ENCODE measurements at places on chromosomes 6 and 20. TPM values are rescaled to one million over a fixed set of nuclear protein-coding genes. Genes with fewer than 3 reads are reported as not detected.

- no peak overlapping the region for H3K4me3 ChIP-seq
- H3K4me1 ChIP-seq, result no peaks in the 10 kb centered on the region
- no peak for DNase-seq
- H3K36me3 ChIP-seq, result no peaks in the 10 kb centered on the region
- H3K27me3 ChIP-seq, result no peaks in the 10 kb centered on the region
These were observed 860.1 kb downstream of the TFAP2A start for GRCh38 chr6:9554806-9555205.

GRCh38 chr20:60485012-60485760 is 527.0 kb downstream of the CDH26 start:
- DNase-seq, result no peak
- no peak overlapping the region for H3K4me3 ChIP-seq
- no peak overlapping the region for H3K27ac ChIP-seq
- no peaks in the 10 kb centered on the region for H3K36me3 ChIP-seq
- H3K4me1 ChIP-seq, result no peaks in the 10 kb centered on the region

Gene SEMG2
- polyA plus RNA-seq, result not detected

Gene SIRPB1
- 9.8 TPM for polyA plus RNA-seq

DNA sequence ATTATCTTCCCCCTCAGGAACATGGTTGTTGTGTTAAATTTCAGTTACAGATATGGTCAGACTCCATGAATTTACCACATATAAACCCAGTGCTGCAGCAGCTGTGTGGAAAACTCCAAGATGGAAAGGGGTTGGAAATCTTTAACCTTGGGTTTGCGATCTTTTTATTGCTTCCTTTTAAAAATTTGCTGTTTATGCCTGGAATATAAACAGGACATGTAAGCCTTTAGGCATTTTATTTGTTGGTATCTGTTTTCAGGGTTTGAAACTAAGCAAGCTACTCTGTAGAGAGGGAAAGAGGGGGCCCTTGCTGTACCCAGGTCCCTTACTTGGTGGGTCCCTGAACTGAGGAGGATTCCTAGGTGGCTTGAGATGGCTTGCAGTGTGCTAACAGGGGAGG is 778 bp downstream of the PKIG start:
- H3K4me1 ChIP-seq, result peaks cover 86% of the 10 kb centered on the region
- no peaks in the 10 kb centered on the region for H3K36me3 ChIP-seq
- peak overlapping the region; percentile 77 for H3K27ac ChIP-seq

DNA sequence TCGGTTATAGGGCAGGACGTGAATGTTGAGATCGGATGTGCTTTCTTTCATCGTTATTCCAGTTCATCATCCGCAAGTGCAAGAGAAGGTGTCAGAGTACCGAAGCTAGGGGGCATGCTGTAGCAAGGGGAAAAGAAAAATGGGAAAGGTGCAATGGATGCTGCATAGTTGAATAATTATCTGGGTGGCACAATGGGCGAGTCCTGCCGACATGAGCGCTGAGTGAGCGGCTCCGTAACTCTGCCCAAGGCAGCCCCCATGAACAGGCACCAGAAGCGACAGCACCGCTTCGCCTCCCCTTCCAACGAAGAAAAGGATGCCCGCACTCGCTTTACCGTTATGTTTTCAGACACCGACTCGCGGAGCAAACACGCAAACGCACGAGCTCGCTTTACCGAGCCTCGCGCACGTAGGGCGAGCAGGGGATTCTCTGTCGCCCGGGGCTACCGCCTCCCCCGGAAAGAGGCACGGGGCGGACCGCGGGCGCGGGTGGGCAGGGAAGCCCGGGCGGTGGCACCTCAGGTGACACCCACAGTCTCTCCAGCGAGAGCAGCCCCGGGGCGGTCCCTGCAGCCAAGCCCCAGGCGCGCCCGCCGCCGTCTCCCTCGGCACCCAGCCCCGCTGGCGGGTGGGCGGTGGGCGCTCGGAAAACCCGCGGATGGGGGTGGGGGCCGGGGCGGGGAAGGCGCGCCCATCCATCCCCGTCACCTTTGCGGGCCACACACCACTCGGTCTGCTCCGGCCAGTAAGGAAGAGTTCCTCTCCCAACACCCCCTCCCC is 654 bp downstream of the WASF1 start:
- no peaks in the 10 kb centered on the region for H3K4me1 ChIP-seq
- H3K27ac ChIP-seq, result no peak overlapping the region
- no peaks in the 10 kb centered on the region for H3K27me3 ChIP-seq
- DNase-seq, result no peak
- peak overlapping the region; percentile 83 for H3K4me3 ChIP-seq
- no peaks in the 10 kb centered on the region for H3K36me3 ChIP-seq

Gene TMEM170B
- polyA plus RNA-seq, result 0.38 TPM

Gene C20orf202
- not detected for polyA plus RNA-seq

GRCh38 chr6:10962673-10963072 is 75.8 kb downstream of the SYCP2L start:
- H3K36me3 ChIP-seq, result no peaks in the 10 kb centered on the region
- no peak for DNase-seq
- no peak overlapping the region for H3K4me3 ChIP-seq
- H3K27ac ChIP-seq, result no peak overlapping the region

Gene SLC32A1
- not detected for polyA plus RNA-seq

Gene TRIM31
- not detected for polyA plus RNA-seq

GRCh38 chr6:46210294-46210693 is 39.5 kb upstream of the ENPP5 start:
- H3K4me1 ChIP-seq, result no peaks in the 10 kb centered on the region
- no peak overlapping the region for H3K4me3 ChIP-seq
- no peak overlapping the region for H3K27ac ChIP-seq
- H3K27me3 ChIP-seq, result no peaks in the 10 kb centered on the region
- DNase-seq, result no peak

Gene ZNF311
- polyA plus RNA-seq, result not detected

DNA sequence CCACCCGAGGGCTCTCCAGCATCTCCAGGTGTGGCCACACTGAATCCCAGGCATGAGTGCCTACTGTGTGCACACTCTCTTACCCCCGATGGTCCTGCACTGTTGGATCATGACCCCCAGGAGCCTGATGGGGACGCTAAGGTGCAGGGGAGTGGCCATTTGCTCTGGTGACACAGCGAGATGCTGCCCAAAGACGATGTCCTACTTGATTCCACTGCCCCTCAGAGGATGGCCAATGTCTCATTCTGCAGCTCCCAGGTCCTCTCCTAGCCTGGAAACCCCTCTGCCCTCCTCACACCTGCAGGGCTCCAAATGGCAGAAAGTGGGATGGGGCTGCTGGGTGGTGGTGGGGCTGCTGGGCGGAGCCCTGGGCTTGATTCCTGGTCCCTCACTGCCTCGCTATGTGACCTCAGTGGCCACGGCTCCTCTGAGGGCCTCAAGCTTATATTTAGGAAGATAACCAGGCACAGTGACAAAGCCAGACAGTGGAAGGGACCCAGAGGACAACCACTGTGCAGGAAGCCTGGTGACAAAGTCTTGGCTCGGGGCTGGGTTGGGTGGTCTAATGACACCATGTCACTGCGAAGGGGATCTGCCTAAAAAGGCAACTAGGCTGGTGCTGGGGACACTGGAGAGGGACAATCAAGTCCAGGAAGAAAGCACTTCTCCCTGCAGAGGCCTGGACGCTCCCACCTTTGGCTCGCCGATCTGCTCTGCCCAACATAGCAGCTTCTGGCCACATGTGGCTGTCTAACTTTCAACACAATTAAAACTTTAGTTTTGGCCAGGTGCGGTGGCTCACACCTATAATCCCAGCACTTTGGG is 28.4 kb downstream of the TGM2 start:
- H3K36me3 ChIP-seq, result no peaks in the 10 kb centered on the region
- DNase-seq, result no peak
- H3K27me3 ChIP-seq, result no peaks in the 10 kb centered on the region
- no peak overlapping the region for H3K27ac ChIP-seq
- H3K4me3 ChIP-seq, result no peak overlapping the region
- no peaks in the 10 kb centered on the region for H3K4me1 ChIP-seq

Gene GGTLC1
- polyA plus RNA-seq, result not detected

DNA sequence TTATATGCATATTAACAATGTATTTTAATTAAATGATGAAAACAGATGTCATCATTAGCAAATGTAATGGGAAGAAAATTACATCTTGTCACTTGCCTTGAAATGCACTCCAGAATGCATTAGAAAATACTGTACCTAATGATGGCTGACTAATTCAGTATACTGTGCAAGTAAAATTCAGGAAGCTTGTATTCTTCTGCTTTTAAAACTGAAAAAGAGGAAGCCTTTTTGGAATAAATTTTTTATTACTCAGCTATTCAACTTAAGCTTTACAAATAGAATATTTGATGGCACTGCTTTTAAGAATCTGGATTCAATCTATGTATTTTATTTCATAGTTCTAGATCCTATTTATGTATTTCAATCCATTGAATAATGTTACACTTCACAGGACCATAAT is 195.5 kb downstream of the RIMS1 start:
- H3K4me3 ChIP-seq, result no peak overlapping the region
- no peaks in the 10 kb centered on the region for H3K4me1 ChIP-seq
- H3K27me3 ChIP-seq, result no peaks in the 10 kb centered on the region
- no peak overlapping the region for H3K27ac ChIP-seq
